Vagina (tissue), 2 donors: ENCODE measurements at places on chromosomes 2 and 18. TPM values are rescaled to one million over a fixed set of nuclear protein-coding genes. Genes with fewer than 3 reads are reported as not detected.

The SH3YL1 gene
- total RNA-seq = 32.9 TPM

The APOB gene
- not detected for total RNA-seq

The SFTPB gene
- total RNA-seq = not detected

The FEV gene
- total RNA-seq = not detected

- no peak for DNase-seq
Observed at GRCh38 chr2:169743549-169743948, 9.9 kb downstream of the KLHL23 start.

DNA sequence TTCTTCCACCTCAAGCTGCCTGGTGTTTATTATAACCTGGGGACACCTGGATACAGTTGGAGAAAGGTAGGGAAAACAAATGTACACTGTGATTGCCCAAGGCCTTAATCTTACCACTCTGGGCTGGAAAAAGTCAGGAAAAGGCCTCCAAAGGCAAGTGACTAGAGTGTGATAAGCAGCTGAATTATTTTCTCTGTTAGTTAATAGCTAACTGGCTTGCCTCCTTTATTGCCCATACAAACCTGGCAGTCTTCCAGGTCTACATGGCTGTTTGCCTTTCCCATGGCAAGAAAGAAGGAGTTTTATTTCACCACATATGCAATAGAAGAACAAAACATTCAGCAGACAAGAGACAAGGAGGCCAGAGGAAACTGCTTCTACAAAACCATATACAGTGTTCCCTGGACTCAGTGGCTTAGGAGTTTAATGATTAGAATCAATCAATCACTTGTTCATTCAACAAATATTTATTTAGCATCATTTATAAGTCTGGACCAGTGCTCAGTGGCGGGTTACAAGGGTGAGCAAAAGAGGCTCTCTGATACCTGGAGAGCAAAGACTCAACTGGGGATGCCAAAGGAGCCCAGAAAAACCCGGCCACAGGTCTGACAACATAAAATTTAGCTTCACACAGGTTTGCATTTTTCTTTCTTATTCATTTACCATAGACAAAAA lies 27.5 kb upstream of the SUCLG1 start:
- DNase-seq = no peak

DNA sequence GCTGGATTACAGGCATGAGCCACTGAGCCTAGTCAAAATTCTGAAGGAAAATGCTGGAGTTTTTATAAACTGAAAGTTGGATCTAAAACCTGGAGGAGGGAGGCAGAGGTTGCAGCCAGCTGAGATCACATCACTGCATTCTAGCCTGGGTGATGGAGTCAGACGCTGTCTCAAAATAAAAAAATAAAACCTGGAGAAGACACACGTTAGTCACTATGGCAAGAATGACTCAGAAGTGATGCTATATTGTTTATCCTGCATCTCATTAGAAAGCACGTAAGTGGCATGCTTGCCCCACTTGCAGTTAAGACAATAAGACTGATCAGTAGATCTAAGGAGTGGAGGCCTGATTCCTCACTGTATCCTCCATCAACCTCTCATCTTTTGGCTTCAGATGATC lies 106.6 kb upstream of the STON1 start:
- no peak for DNase-seq

DNA sequence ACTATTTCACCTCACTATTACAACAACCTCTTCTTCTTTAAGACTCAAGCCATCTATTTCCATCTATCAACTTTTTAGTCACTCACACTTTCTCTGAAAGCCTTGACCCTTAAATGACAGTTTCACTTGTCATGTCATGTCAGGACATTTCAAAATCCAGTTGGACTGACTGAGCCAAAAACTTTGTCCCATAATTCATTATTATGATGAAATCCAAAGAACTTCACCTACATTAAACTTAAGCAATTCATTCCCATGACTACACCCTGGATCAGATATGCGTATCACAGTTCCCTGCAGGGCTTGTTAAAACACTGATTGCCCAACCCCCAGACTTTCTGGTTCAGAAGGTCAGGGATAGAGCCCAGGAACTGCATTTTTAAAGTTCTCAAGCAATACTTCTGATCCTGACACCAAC lies 26.5 kb downstream of the LDAH start:
- no peak for DNase-seq
